ENCODE measurements at places on chromosomes 5 and 9.

DNA sequence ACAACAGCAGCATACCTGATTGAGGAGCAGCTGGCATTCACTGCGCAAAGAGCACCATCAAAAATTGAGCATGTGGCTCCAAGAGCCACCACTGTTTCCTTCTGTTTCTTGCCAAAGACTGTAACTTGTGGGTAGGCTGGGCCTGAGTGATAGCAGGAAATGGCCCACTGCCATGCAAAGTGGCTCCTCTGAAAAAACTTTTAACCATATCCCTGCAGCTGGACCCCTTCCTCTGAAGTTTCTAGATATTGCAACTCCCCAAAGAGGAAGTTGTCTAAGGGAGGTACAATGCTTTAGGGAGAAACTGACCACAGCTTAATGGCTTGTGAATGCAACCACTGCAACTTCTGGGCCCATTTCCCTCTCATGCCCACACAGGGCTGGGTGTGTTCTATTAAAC, 355.4 kb upstream of the PDE4D start:
- no peak for DNase-seq

GRCh38 chr5:168460606-168461005, 25.7 kb upstream of the RARS1 start:
- no peak for DNase-seq

DNA sequence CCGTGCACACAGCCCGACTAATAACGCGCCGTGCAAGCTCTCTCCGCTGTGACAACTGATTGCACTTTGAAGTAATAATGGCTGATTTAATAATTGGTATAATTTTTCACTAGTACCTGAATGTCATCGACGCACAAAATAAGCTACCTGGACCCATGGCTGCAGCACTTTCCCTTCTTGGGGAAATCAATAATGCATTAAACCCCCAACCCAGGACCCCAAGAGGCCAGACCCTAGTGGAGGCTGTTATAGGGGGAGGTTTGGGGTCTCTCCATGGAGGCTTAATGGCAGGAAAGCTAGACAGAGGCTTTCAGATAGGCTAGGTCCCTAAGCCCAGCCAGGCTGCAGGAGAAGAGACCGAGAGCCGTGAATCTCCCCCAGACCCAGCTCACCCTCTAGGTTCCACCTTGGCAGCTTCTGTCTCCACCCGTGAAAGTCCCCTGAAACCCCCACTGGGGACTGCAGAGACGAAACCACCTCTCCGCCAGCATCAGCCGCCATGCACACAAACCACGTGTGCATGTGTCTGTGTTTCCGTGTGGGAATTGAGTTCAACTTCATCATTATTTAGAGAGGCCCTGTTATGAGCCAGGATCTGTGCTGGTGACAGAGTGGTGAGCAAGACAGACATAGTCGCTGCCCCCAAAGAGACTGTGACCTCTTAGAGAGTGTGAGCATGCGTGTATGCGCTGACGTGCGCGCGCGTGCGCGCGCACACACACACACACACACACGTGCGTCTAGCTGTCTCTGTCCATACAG, 168.6 kb upstream of the MVB12B start:
- no peak for DNase-seq

DNA sequence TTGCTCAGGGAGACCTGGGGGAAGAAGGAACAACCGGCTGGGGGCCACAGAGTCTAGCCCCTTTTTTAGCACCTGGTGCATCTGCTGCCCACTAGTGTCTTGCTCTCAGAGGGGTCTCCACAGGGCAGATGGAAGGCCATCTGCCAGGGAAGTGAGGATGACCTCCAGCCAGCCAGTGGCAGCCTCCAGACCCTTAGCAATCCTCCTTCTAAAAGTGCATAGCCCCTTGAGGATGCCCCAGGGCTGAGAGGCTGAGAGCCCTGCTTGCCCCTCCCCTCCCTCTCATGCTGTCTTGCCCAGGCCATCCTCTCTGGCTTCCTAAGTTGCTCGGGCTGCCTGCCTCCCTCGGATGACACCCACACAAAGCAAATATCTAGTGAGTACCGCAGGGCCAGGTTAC, 81.5 kb upstream of the PANK3 start:
- no peak for DNase-seq
